ENCODE measurements at places on chromosomes 2 and 18. TPM values are rescaled to one million over a fixed set of nuclear protein-coding genes. Genes with fewer than 3 reads are reported as not detected.
A peak's percentile ranks its signal among the peaks of the same experiment; 100 is the strongest.

Gene RAD51AP2
- 0.20 TPM for total RNA-seq

- peak; percentile 69 for DNase-seq
Observed at GRCh38 chr2:84131278-84131830, 327.7 kb downstream of the SUCLG1 start.

Gene HOXD8
- 17.0 TPM for total RNA-seq

DNA sequence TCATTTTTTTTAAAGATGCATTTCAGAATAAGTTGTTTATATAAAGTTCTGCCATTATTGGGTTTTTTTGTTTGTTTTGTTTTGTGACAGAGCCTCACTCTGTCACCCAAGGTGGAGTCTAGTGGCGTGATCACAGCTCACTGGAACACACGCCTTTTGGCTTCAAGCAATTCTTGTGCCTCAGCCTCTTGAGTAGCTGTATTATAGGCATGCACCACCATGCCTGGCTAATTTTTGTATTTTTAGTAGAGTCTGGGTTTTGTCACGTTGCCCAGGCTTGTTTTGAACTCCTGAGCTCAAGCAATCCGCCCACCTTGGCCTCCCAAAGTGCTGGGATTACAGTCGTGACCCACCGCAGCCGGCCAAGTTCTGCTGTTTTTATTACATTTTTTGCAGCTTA, 72.3 kb downstream of the R3HDM1 start:
- DNase-seq = no peak

- DNase-seq = no peak
Observed at GRCh38 chr2:185979546-185980071, 241.0 kb downstream of the FSIP2 start.

Gene UNC80
- total RNA-seq = 0.79 TPM
